ENCODE measurements at places on chromosomes 3 and 15. TPM values are rescaled to one million over a fixed set of nuclear protein-coding genes. Genes with fewer than 3 reads are reported as not detected.
A peak's percentile ranks its signal among the peaks of the same experiment; 100 is the strongest.

Gene GPR62
- total RNA-seq, result not detected

Gene GOLGA8R
- 2.6 TPM for total RNA-seq

Gene LRRC31
- not detected for total RNA-seq

Gene MAP1A
- total RNA-seq, result 1.8 TPM

Gene PHLDB2
- 2.5 TPM for total RNA-seq

Gene ITGA11
- 0.58 TPM for total RNA-seq

Gene NPTN
- total RNA-seq, result 31.6 TPM

Gene CLDN1
- 12.3 TPM for total RNA-seq

Gene ACY1
- 30.2 TPM for total RNA-seq

Gene APOD
- total RNA-seq, result 4.3 TPM

Gene POLQ
- total RNA-seq, result 17.9 TPM

GRCh38 chr3:24195504-24196230, 250.6 kb downstream of the NR1D2 start:
- no peak overlapping the region for H3K27ac ChIP-seq
- no peak overlapping the region for H3K4me3 ChIP-seq
- no peak for DNase-seq
- H3K36me3 ChIP-seq, result no peaks in the 10 kb centered on the region

DNA sequence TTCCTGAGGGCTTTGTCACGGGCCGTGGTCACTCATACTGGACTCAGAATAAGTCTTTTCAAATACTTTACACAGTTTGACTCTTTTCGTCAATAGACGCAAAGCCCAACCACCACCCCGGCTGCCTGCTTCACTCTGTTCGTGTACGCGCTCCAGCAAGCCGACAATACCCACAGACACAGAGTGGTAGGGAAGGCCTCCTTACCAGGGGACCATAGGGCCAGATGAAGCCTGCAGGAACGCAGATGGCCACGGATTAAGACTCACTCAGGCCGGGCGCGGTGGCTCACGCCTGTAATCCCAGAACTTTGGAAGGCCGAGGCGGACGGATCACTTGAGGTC, 29.7 kb downstream of the EFCAB12 start:
- peak overlapping the region; percentile 100 for H3K27ac ChIP-seq
- peaks cover 31% of the 10 kb centered on the region for H3K4me1 ChIP-seq
- peak overlapping the region; percentile 99 for H3K4me3 ChIP-seq
- DNase-seq, result peak; percentile 19

DNA sequence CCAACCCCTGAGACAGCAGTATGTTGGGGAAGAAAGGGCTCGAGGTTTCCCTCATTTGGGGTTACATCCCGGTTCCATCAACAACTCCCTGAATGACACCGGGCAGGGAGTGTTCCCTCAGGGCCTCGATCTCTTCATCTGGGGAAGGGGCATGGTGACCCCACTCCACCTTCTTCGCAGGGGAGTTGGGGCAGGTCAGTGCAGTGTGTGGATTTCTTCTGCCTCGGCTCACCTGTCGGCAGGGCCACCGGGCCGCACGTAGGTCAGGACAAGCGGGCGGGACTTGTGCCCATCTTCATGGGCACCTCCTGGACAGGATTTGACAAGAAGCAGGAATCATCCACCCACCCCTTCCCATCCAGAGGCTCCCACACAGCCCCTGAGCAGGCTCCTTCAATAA, 17.4 kb downstream of the GRIP2 start:
- DNase-seq, result no peak
- no peaks in the 10 kb centered on the region for H3K4me1 ChIP-seq
- H3K27ac ChIP-seq, result no peak overlapping the region
- peaks cover 16% of the 10 kb centered on the region for H3K27me3 ChIP-seq

- H3K4me1 ChIP-seq, result no peaks in the 10 kb centered on the region
- no peak overlapping the region for H3K27ac ChIP-seq
- DNase-seq, result no peak
- H3K27me3 ChIP-seq, result no peaks in the 10 kb centered on the region
These were observed 298.9 kb downstream of the LRTM1 start for GRCh38 chr3:54628888-54629441.

GRCh38 chr15:28974142-28974541, 88.4 kb downstream of the APBA2 start:
- no peak overlapping the region for H3K27ac ChIP-seq
- H3K4me3 ChIP-seq, result peak overlapping the region; percentile 42
- peaks cover 10% of the 10 kb centered on the region for H3K4me1 ChIP-seq
- H3K36me3 ChIP-seq, result no peaks in the 10 kb centered on the region
- DNase-seq, result peak; percentile 40

- H3K4me3 ChIP-seq, result no peak overlapping the region
- H3K36me3 ChIP-seq, result peaks cover 11% of the 10 kb centered on the region
- peaks cover 16% of the 10 kb centered on the region for H3K4me1 ChIP-seq
- no peak overlapping the region for H3K27ac ChIP-seq
- no peak for DNase-seq
These were observed 11.1 kb downstream of the CAPN7 start for GRCh38 chr3:15217011-15217671.

DNA sequence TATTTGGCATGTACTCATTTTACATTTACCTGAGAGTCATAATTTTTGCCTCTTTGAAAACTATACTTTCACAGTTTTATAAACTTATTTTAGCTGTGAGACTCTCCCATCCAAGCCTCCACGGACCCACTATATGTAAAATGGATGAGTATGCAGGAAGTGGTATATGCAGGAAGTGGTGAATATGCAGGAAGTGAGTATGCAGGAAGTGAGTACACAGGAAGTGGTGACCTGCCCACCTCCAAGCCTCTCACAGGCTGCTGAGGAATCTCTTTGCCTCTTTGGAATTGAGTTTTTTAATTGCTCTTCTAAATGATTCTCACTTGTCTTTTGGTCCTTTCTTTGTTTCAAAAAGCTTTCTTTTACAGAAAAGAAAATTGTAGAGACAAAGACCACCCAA, 85.2 kb downstream of the KBTBD8 start:
- no peaks in the 10 kb centered on the region for H3K27me3 ChIP-seq
- peaks cover 26% of the 10 kb centered on the region for H3K36me3 ChIP-seq
- peak; percentile 42 for DNase-seq

GRCh38 chr3:23966328-23966727, 21.2 kb downstream of the NR1D2 start:
- H3K27ac ChIP-seq, result no peak overlapping the region
- peaks cover 5% of the 10 kb centered on the region for H3K36me3 ChIP-seq
- H3K4me1 ChIP-seq, result peaks cover 15% of the 10 kb centered on the region
- DNase-seq, result no peak

DNA sequence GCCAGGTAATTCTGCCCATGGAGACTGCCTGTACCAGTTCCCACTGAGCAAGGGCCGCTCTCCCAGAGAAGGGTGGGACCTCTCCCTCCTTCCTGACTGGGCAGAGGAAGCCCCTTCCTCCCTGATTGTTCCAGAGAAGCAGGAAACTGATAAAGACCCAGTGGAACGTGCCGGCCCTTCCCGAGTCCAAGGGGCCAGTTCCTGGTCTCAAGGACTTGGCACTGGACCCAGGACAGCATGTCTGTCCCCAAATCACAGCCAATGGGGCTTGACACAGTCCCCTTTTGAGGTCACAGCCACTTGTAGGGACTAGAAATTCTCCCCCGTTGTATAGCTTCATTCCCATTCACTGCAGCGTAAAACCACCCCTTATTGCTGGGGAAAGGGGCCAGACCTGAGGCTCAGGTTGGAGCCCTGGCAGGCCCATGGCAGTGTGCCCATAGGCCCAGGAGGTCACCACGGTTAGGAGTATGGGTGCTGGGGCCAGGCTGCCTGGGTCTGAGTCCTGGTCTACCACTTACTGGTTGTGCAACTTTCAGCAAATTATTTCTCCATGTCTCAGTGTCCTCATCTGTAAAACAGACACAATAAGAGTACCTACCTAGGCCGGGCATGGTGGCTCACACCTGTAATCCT, 18.1 kb downstream of the CSRNP1 start:
- H3K4me1 ChIP-seq, result peaks cover 26% of the 10 kb centered on the region
- H3K36me3 ChIP-seq, result no peaks in the 10 kb centered on the region
- DNase-seq, result no peak
- no peaks in the 10 kb centered on the region for H3K27me3 ChIP-seq
- no peak overlapping the region for H3K4me3 ChIP-seq
- H3K27ac ChIP-seq, result no peak overlapping the region

GRCh38 chr3:161072211-161072621, 32.9 kb downstream of the B3GALNT1 start:
- H3K27ac ChIP-seq, result no peak overlapping the region
- DNase-seq, result no peak
- H3K27me3 ChIP-seq, result peaks cover 23% of the 10 kb centered on the region
- H3K36me3 ChIP-seq, result no peaks in the 10 kb centered on the region
- H3K4me3 ChIP-seq, result no peak overlapping the region

- peaks cover 31% of the 10 kb centered on the region for H3K27me3 ChIP-seq
- H3K4me1 ChIP-seq, result no peaks in the 10 kb centered on the region
- no peaks in the 10 kb centered on the region for H3K36me3 ChIP-seq
- no peak for DNase-seq
- no peak overlapping the region for H3K27ac ChIP-seq
- no peak overlapping the region for H3K4me3 ChIP-seq
These were observed 1.2 kb downstream of the RTP1 start for GRCh38 chr3:187198490-187198889.

DNA sequence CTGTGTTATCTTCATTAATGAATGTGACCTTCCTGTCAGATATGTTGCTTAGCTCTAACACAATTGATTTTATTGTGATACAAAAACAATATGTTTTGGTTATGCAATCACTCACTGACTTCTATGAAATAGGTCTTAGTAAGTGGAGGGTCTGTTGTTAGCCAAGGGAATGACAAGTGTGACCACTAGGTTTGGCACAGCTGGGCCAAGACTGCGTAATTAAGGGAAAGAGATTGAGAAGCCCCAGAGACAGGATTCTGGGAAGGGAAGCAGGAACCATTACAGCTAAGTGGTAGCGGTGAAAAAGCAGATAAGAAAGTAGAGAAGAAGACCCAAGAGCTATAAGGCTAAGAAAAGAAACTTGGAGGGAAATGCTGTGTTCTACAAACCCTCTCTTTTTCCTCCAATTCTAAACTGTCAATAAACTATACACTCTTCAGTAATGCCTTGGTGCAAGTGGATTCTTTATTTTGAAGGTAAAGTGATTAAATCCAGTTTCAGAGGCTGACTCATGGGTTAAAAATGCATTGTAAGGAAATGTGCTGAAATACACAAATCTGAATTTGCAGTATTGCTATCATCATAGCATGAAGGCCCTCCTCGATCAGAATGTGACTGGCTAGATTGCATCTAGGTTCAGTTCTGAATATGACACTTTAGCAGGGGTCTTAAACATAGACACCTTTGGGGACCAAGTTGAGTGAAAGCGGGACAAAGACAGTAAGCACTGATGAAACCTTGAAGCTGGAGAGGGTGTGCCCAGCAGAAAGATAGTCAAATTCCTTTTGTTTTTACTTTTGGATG, 26.1 kb downstream of the KCNMB2 start:
- DNase-seq, result no peak
- no peak overlapping the region for H3K4me3 ChIP-seq
- H3K27me3 ChIP-seq, result no peaks in the 10 kb centered on the region
- no peak overlapping the region for H3K27ac ChIP-seq

DNA sequence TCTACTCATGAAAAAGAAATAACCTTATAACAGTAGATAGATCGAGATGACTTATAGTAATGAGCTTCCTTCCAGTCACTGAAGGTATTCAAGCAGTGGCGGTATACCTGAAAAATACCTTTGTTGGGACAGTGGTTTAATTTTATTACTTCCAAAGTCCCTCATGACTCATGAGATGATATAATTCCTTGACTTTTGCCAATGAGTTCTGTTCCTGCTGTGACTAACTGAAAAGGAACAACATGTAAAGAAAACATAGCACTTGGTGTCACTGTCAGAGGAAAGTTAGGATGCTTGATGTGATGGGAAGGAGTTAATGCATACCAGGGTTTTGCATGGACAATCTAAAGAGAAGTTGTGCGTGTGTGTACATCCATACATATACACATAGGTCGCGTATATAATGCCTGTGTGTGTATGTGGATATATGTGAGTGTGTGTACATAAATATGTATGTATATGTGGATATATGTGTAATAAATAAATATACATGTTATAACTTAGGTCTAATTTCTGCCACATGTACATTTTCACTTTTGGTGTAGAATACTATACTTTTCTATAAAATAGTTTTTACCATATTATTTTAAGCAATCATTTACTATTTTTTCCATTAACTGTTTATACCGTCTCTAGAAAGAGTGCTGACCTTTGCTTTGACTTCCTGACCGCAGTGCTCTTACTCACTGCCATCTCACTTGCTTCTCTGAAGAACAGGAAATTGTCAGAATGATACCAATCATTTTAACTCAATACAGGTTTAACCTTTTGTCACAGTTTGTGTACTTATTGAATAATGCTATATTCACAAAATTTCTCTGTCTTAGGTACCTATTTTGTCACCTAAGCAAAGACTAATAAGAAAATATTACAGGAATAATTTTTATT, 12.6 kb upstream of the PAK2 start:
- peak; percentile 31 for DNase-seq
- H3K4me3 ChIP-seq, result peak overlapping the region; percentile 48
- H3K27me3 ChIP-seq, result no peaks in the 10 kb centered on the region
- peaks cover 3% of the 10 kb centered on the region for H3K36me3 ChIP-seq

GRCh38 chr3:139715743-139716360, 38.1 kb upstream of the NMNAT3 start:
- H3K36me3 ChIP-seq, result no peaks in the 10 kb centered on the region
- H3K4me1 ChIP-seq, result no peaks in the 10 kb centered on the region
- DNase-seq, result no peak
- H3K27me3 ChIP-seq, result peaks cover 32% of the 10 kb centered on the region
- H3K27ac ChIP-seq, result no peak overlapping the region

DNA sequence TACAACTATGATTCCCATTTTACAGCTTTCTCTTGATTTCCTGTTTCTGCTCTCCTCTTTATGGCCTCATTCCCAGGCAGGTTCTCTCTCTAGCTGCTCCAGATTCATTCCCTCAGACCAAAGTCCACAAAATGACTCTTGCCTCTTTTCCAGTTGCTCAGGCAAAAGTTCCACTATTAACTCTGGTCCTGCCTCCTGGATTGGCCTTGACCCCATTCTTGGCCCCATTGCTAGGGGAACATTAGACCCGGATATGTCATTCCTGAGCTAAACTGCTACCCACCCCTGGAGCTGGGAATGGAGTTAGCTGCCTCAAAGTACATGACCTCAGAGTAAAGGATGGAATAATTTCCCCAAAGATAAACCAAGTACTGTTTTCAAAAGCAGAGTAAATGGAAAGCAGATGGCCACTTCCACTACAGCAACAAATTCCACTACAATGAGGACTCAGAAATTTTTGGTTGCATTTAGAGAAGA, 73.0 kb upstream of the GAP43 start:
- H3K4me3 ChIP-seq, result no peak overlapping the region
- peaks cover 25% of the 10 kb centered on the region for H3K27me3 ChIP-seq
- H3K4me1 ChIP-seq, result no peaks in the 10 kb centered on the region
- no peak overlapping the region for H3K27ac ChIP-seq
- H3K36me3 ChIP-seq, result no peaks in the 10 kb centered on the region
- no peak for DNase-seq

GRCh38 chr3:153957421-153957820, 163.8 kb upstream of the ARHGEF26 start:
- H3K4me3 ChIP-seq, result no peak overlapping the region
- no peak overlapping the region for H3K27ac ChIP-seq
- H3K4me1 ChIP-seq, result no peaks in the 10 kb centered on the region
- H3K27me3 ChIP-seq, result peaks cover 20% of the 10 kb centered on the region
- H3K36me3 ChIP-seq, result no peaks in the 10 kb centered on the region
